ENCODE measurements at places on chromosomes 7 and 10.

GRCh38 chr7:158392251-158392650 lies 195.4 kb downstream of the PTPRN2 start:
- DNase-seq: no peak

- no peak for DNase-seq
Observed at GRCh38 chr10:93703066-93703465, 674 bp upstream of the FRA10AC1 start.

DNA sequence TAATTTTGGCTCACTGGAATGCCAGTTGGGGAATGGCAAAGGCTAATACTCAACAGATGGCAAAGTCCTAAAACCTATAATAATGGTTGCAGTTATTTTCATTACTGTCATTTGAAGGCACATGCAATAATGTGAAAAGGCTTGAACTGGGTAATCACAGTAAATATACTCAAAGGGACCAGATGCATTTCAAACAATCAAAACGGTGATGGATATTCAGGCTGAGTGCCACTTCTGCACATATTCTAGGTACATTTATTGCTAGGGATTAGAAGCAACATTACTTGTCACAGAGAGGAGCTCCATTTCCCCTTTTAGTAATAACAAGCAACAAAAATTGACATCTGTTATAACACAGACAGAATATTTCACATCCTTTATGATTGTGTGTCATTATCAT lies 171.8 kb downstream of the NXPH1 start:
- DNase-seq: no peak

DNA sequence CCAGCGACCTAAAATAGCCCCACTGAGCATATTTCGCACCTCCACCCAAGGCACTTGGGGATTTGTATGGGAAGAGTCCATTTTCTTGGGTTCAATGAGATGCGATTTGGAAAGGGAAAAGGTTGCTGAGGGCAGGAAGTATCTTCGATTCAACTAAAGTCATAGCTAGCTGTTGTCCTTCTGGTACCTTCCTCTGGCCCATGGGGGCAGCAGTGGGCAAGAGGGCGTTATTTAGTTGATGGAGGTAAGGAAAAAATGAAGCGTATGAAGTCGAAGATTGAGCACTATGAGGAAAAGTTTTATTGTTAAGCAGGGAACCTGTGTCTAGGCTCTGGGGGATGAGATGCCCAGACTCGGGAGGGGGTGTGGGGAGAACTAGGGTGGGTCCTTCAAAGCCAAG lies 135.4 kb downstream of the EVX1 start:
- DNase-seq: no peak

DNA sequence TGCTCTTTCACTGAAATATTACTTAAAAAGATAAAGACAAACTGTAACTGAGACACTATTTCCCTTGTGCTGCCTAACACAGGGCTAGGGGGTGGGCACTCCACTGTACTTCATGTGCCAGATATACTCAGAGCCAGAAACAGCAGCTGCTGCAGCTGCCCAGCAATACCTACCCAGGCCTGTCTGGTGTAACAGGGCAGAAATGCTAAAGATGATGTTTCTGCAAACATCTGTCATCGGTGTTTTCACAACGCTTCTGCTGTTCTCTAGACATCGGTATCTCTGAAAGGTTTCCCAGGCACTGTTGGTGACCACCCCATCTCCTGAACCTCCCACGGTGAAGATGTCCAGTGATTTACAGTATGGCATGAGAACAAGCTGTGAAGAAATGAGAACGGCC lies 42.7 kb downstream of the LAMB1 start:
- DNase-seq: no peak

- DNase-seq: no peak
Observed at GRCh38 chr7:95865716-95866371, 93.5 kb downstream of the DYNC1I1 start.

DNA sequence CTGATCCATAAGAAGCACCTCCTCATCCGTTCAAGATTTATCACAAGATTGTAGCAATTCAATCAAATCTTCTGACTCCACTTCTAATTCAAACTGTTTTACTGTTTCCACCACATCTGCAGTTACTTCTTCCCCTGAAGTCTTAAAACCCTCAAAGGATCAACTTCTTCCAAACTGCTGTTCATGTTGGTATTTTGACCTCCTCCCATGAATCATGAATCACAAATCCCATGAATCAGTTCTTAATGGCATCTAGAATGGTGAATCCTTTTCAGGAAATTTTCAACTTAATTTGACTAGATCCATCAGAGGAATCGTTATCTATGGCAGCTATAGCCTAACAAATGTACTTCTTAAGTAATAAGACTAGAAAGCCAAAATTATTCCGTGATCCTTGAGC lies 122.3 kb downstream of the IMMP2L start:
- no peak for DNase-seq

GRCh38 chr7:68371985-68372384 lies 1226.3 kb upstream of the AUTS2 start:
- DNase-seq: no peak
